ENCODE measurements at places on chromosomes 7 and 10.

- H3K4me3 ChIP-seq: no peak overlapping the region
- no peaks in the 10 kb centered on the region for H3K36me3 ChIP-seq
- H3K27ac ChIP-seq: no peak overlapping the region
- no peaks in the 10 kb centered on the region for H3K27me3 ChIP-seq
These were observed 41.5 kb upstream of the GARS1 start for GRCh38 chr7:30553141-30553540.

DNA sequence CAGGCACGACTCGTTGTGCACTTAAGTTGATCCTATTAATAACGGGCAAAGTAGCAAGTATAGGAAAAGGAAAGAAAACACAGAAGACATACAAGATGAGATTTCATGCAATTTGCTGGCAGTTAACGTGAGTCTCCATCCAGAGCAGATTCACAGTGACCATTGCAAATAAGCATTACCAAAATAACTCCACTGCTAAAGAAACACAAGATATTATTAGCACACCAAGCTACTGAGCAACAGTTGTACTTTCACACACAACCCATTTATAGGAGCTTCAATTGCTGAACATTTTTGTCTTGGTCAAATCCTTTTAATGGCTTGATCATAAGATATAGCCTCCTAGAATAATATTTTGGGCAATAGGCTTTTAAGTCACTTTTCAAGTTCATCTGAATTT, 187.7 kb upstream of the HGF start:
- no peaks in the 10 kb centered on the region for H3K4me1 ChIP-seq
- no peak overlapping the region for H3K27ac ChIP-seq
- no peaks in the 10 kb centered on the region for H3K27me3 ChIP-seq
- no peak for DNase-seq

DNA sequence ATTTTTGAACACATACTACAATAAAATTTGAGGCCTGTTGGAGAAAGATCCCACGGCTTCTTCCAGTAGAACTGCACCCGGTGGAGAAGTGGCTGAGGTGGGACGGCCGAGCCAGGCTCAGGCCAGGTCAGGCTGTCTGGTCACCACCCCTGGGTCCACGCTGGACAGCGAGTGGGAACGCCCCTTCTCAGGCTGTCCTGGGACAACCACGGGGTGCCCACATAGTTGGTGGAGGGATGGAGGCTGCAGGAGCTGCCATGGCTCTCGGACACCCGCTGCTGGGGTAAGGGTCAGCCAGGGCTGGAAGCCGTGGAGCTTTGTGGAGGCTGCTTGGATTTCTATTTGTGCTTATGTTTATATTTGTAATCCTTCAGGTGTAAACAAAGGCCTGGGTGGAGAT, 206.5 kb downstream of the DNAJB6 start:
- no peak overlapping the region for H3K27ac ChIP-seq
- peaks cover 76% of the 10 kb centered on the region for H3K36me3 ChIP-seq
- H3K4me1 ChIP-seq: no peaks in the 10 kb centered on the region
- H3K4me3 ChIP-seq: no peak overlapping the region

GRCh38 chr7:17746020-17746530, 194.2 kb downstream of the SNX13 start:
- H3K27ac ChIP-seq: no peak overlapping the region
- no peaks in the 10 kb centered on the region for H3K27me3 ChIP-seq
- no peaks in the 10 kb centered on the region for H3K36me3 ChIP-seq
- no peaks in the 10 kb centered on the region for H3K4me1 ChIP-seq
- no peak overlapping the region for H3K4me3 ChIP-seq

DNA sequence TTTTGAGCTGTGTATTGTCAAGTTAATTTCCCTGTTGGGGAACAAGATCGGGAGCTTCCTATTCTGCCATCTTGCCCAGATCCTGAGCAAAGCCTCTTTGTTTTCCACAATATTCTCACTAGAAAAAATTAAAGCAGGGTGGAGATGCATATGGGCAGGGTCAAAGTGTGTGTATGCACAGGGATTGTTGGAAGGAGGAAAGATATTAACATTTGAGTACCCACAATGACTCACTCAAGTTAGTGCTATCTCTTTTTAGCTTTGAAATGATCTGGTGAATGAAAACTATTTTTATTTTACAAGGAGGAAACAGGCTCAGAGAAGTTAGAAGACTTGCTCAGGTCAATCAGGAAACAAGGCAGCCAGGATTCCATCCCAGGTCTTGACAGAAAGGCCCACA, 6.7 kb upstream of the BTBD16 start:
- no peaks in the 10 kb centered on the region for H3K4me1 ChIP-seq
- DNase-seq: no peak
- H3K4me3 ChIP-seq: no peak overlapping the region
- no peaks in the 10 kb centered on the region for H3K36me3 ChIP-seq
- H3K27me3 ChIP-seq: peaks cover 2% of the 10 kb centered on the region
- no peak overlapping the region for H3K27ac ChIP-seq

GRCh38 chr10:27710014-27710413, 35.6 kb downstream of the MKX start:
- no peaks in the 10 kb centered on the region for H3K36me3 ChIP-seq
- peaks cover under 1% of the 10 kb centered on the region for H3K27me3 ChIP-seq
- H3K4me3 ChIP-seq: no peak overlapping the region

DNA sequence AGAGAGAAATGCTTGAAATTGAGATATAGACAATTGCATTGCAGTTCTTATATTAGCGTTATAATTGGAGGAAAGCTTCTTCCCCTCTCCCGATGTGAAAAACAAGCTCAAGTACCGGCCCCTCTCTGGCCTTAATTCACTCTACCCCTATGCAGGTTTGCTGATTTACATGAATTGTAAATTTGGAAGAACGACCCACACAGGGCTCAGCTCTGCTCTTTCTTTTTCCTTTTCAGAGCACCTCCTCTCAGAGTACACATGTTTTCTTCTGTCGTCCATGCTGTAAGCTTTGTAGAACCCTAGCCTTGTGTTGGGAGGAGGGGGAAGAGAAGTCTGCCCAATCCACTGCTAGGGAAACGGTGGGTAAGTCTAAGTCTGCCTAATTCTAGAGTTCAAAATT, 140.8 kb downstream of the IQUB start:
- no peaks in the 10 kb centered on the region for H3K27me3 ChIP-seq
- H3K4me3 ChIP-seq: no peak overlapping the region
- H3K4me1 ChIP-seq: no peaks in the 10 kb centered on the region

GRCh38 chr7:31692451-31692850, 5.4 kb downstream of the PPP1R17 start:
- no peak overlapping the region for H3K27ac ChIP-seq
- peaks cover 18% of the 10 kb centered on the region for H3K27me3 ChIP-seq
- H3K4me1 ChIP-seq: no peaks in the 10 kb centered on the region
- no peak for DNase-seq
- H3K4me3 ChIP-seq: no peak overlapping the region
- no peaks in the 10 kb centered on the region for H3K36me3 ChIP-seq

GRCh38 chr7:74223711-74224510, 14.1 kb downstream of the LAT2 start:
- no peak for DNase-seq
- H3K27ac ChIP-seq: peak overlapping the region; percentile 64
- H3K4me3 ChIP-seq: no peak overlapping the region
- H3K36me3 ChIP-seq: peaks cover 37% of the 10 kb centered on the region

GRCh38 chr10:97059006-97059871, 126.5 kb downstream of the SLIT1 start:
- no peak for DNase-seq
- H3K4me3 ChIP-seq: no peak overlapping the region
- no peaks in the 10 kb centered on the region for H3K36me3 ChIP-seq
- H3K4me1 ChIP-seq: no peaks in the 10 kb centered on the region

- no peak overlapping the region for H3K27ac ChIP-seq
- no peak for DNase-seq
- no peaks in the 10 kb centered on the region for H3K36me3 ChIP-seq
These were observed 200.4 kb downstream of the KCND2 start for GRCh38 chr7:120473352-120473751.

DNA sequence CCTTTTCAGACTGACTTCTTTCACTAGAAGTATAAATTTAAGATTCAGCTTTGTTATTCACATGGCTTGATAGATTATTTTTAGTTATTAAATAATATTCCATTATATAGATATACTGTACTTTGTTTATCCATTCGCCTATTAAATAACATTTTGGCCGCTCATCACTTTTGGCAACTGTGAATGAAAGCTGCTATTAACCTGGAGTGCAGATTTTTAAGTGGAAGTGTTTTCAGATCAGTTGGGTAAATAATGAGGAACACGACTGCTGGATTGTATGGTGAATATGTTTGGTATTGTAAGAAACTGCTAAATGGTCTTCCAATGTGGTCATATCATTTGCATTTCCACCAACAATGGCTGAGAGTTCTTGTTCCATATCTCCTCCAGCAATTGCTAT, 97.6 kb upstream of the ZNF804B start:
- no peaks in the 10 kb centered on the region for H3K4me1 ChIP-seq
- H3K27ac ChIP-seq: no peak overlapping the region
- H3K4me3 ChIP-seq: no peak overlapping the region
- H3K27me3 ChIP-seq: no peaks in the 10 kb centered on the region
- DNase-seq: no peak

DNA sequence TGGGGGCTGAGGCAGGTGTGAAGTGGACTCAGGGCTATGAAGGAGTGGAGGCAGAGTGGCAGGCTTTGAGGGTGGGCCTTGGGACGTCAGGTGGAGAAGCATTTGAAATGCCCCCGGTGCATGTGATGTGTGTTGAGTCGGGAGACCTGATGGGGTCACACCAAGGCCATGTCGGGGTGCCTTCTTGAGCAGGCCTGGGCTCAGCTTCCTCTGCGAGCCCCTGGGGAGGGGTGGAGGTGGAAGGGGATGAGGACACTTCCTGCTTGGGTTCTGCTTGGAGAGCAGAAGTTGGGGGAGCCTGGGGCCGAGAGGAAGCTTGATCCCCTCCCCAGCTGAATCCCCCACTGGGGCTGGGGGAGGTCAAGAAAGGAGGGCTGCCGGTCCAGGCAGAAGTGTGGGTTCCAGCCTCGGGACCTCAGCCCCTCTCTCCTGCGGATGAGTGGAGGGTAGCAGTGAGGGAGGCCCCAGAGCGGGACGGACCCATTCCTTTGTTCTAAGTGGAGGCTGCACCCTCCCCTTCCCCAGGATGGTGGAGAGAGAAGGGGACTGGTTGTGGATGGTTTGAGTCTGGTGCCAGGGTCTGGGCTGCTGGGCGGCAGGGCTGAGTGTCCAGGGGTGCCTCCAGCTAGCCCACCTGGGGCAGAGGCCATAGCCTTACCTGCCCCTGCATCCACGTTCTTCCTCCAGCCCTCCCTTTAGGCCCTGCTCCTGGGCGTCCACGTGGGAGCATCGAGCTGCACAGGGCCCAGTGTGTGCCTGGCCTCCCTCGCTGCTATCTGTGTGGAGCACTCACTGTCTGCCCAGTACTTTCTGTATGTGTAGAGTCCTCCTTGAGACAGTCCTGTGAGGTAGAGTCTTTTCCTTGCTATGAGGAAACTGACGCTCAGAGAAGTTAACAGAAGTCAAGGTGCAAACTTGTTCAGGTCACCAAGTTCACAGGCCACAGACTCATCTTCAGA, 36.7 kb downstream of the PRF1 start:
- H3K4me1 ChIP-seq: peaks cover 30% of the 10 kb centered on the region
- H3K27ac ChIP-seq: no peak overlapping the region
- H3K4me3 ChIP-seq: no peak overlapping the region
- peaks cover 2% of the 10 kb centered on the region for H3K36me3 ChIP-seq
- no peaks in the 10 kb centered on the region for H3K27me3 ChIP-seq
- no peak for DNase-seq

DNA sequence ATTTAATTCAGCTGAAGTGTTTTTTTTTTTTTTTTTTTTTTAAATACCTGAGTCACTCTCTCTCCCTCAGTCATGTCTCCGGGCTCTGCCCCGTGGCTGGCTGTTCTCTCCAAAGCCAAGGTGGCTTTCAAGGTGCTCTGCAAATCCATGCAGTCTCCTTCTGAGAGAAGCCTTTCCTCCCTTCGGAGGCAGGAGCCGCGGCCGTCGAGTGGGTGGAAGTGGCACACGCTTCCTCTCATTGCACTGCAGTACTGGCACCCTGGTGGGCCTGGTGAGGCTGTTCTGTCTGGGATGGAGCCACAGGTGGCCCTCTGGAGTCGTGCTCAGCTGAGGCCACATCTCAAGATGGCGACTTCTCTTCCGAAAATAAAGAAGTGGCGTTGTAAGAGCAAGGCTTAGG, 221.8 kb downstream of the GLRX3 start:
- H3K27me3 ChIP-seq: no peaks in the 10 kb centered on the region
- no peaks in the 10 kb centered on the region for H3K36me3 ChIP-seq
- H3K27ac ChIP-seq: no peak overlapping the region
- no peak overlapping the region for H3K4me3 ChIP-seq
- H3K4me1 ChIP-seq: no peaks in the 10 kb centered on the region

DNA sequence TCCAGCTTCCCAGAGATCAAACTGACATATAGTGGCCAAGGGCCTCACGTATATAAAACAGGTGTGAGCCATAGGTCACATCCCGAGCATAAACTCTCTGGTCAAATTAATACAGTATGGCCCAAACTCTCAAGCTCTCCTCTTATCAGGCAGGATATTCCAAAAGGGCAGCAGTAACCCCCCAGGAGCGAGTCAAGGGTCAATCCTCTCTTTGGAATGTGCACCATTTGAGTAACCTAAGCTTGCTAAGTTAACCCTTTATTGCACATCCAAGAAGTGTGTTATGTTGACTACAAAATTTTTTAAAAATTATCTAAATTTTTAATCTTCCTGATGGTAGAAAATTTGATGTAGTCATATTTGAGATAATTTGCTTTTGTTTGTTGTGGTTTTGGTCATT, 4.5 kb upstream of the TRIM24 start:
- no peak overlapping the region for H3K4me3 ChIP-seq
- no peak for DNase-seq
- no peaks in the 10 kb centered on the region for H3K27me3 ChIP-seq
- no peak overlapping the region for H3K27ac ChIP-seq

GRCh38 chr7:33050535-33051318, 11.8 kb downstream of the NT5C3A start:
- no peaks in the 10 kb centered on the region for H3K27me3 ChIP-seq
- H3K4me1 ChIP-seq: peaks cover 25% of the 10 kb centered on the region
- peaks cover 4% of the 10 kb centered on the region for H3K36me3 ChIP-seq
- H3K4me3 ChIP-seq: no peak overlapping the region

DNA sequence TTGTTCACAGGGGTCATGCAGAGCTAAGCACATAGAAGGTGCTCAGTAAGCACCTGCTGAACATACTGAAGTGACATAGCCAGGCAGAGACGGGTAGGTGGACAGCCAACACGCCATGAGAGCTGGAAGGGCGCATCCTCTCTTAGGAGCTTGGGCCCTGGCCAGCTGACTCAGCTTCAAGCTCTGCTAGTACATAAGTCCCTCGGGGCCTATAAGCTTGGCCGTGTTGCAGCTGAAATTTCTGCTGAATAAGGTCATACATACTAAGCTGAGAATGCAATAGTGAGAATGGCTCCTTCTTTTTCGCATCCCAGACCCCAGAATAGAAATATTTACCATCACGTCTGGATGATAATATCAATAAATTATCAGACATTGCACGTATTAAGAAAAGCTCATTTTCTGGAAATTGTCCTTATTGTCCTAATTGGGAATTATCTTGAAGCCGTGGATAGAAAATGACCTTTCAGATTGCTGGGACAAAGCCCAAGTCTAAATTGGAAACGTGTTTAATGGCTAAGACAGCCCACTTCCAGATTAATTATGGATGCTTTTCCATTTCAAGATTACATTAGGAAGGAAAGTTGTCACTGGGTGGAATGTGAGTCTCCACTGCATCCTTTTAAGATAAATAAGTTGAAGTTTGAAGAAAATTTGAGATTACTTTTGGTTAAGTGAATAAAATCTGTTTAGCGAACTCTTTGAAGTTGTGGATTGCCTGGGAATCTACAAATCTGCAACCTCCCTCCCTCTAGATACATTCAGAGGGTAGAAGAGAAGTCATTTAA, 287.1 kb upstream of the C7orf33 start:
- no peaks in the 10 kb centered on the region for H3K4me1 ChIP-seq
- no peak overlapping the region for H3K27ac ChIP-seq
- no peak overlapping the region for H3K4me3 ChIP-seq
- no peaks in the 10 kb centered on the region for H3K27me3 ChIP-seq
- no peak for DNase-seq

Measured in DND-41 (cell line).